Activated naive CD8-positive, alpha-beta T cell treated with anti-CD3 and anti-CD28 coated beads for 36 hours (primary cell): ENCODE measurements at places on chromosomes 6 and 20.
A peak's percentile ranks its signal among the peaks of the same experiment; 100 is the strongest.

- DNase-seq, result no peak
Observed at GRCh38 chr6:116973976-116974375, 96.9 kb downstream of the RFX6 start.

DNA sequence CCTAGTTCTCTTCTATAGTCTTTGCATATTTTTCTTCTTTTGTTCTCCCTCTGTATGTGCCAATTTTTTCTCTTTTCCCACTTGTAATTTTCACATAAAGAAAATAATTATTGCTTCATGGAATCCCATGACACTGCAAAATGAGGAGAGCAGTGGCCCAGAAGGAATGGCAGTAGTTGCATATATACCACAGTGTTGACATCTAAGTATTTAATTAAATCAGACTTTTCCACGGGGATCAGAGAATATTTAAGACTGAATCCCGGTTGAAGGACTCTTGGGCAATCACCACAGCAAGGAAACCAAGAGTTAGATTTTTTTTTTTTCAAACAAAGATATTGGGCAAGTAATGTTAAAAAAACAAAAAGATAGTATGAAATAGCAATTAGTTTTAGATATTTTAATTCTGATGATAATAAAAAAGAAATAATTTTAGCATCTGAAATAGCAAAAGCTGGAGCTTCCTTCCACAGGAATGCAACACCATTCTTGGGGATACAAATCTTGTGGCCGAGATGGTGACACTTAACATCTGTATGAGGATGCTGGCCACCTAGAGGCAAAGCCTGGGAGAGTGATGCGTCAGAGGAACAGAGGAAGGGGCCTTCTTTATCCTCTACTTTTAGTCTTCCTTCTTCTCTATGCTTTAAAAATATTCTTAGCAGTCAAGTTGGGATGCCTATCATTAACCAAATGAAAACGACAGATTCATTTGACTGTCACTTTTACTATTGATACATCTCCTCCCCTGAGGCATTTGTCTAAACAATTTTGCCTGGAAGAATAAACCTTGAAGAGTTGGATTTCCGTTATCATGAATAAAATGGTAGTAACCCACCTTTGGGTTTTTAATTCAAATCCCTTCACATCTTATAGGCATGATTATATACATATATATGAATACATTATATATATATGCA is 356.2 kb downstream of the GJA1 start:
- DNase-seq, result no peak

DNA sequence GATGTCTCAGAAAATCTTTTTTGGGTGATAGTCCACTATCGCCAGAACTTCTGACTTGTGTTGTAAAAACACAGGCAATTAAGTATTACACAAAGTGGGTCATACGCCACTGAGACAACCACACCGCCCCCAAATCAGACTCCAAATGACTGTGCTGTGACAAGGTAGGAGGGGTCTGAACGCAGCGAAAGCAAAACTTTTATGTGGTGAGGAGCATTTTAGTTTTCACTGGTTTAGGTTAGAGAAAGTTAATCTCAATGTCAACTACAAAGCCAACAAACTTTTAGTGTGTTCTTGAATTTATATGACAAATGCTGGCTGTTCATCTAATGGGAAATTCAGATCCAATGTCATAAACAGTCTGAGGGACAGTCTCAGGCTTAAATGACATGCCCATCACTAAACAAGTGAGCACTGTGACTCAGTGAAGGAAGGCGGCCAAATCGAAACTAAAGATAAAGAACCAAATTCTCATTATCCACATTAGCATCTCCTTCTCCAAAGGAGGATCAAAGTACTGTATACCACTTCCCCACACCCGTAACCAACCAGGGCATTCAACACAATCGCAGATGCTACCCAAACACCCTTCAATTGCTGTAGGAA is 186.7 kb downstream of the GJA10 start:
- peak; percentile 84 for DNase-seq

DNA sequence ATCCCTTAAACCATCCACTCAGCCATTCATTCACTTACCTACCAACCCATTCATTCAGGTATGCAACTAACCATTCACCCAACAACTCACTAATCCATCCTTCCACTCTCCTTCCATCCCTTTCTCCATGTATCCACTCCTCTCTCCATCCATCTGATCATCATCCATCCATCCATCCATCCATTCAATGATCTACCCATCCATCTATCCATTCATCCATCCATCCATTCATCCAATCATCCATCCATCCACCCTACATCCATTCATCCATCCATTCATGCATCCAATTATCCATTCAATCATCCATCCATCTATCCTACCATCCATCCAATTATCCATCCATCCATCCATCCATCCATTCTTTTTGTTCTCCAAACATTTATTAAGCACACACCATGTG is 13.8 kb upstream of the BCAS1 start:
- DNase-seq, result no peak

- no peak for DNase-seq
Observed at GRCh38 chr20:49278818-49279676, 1.2 kb upstream of the ZNFX1 start.

GRCh38 chr20:12594410-12595088 is 414.2 kb upstream of the SPTLC3 start:
- no peak for DNase-seq

GRCh38 chr20:2626853-2627541 is 25.4 kb upstream of the NOP56 start:
- DNase-seq, result no peak

DNA sequence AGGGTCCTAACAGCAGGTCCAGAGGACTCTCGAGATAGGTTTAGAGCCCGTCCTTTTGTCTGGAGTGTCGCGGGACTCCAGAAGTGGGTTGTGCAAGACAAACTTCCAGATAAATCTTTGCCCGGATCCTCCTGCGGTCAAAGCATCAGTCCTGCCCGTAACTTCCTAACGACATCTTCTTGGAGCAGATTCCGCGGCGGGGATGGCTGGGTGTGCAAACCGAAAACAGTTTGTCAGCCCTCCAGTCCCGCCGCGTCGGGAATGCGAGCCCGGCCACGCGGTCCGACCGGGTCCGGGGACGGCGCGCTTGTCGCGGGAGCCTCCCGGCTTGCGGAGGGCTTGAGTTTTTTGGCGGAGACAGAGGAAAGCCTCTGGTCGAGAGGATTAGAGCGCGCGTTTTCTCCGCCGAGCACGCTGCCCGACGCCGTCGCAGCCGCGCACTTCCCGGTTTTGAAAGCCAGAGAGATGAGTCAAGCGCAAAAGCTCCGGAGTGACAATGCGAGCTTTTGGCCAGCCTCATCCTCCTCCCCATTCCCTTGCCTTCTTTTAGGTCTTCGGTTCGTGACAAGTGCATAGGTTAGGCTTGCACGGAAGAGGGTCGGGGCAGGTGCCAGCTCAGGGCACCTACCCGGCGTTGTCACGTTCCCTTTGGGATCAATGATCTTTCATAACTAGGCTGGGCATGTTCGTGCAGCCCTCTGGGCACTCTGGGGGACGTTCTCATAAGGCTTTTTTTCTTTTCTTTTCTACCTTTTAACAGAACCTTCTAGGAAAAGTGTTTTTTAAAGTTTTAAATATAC is 91.3 kb upstream of the PRDM1 start:
- DNase-seq, result peak; percentile 46

DNA sequence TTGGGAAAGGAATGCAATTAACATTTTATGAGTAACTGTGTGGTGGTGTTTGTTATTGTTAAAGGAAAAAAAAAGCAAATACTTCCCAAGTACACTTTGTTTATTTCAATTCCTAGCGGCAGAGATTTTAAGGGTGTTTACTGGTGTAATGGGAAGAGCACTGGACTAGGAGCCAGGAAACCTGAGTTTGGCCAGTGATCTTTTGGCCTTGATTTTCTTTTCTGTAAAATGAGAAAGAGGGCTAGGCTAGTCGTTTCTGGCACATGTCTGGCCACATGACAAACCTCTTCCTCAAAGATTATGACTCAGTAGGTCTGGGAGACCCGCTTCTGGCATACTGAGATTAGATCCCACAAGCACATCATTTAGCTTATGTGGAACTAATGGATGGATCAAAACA is 428.1 kb upstream of the NOX3 start:
- DNase-seq, result no peak
